COR-L47 (cell line): ENCODE measurements at places on chromosomes 16 and 17.

DNA sequence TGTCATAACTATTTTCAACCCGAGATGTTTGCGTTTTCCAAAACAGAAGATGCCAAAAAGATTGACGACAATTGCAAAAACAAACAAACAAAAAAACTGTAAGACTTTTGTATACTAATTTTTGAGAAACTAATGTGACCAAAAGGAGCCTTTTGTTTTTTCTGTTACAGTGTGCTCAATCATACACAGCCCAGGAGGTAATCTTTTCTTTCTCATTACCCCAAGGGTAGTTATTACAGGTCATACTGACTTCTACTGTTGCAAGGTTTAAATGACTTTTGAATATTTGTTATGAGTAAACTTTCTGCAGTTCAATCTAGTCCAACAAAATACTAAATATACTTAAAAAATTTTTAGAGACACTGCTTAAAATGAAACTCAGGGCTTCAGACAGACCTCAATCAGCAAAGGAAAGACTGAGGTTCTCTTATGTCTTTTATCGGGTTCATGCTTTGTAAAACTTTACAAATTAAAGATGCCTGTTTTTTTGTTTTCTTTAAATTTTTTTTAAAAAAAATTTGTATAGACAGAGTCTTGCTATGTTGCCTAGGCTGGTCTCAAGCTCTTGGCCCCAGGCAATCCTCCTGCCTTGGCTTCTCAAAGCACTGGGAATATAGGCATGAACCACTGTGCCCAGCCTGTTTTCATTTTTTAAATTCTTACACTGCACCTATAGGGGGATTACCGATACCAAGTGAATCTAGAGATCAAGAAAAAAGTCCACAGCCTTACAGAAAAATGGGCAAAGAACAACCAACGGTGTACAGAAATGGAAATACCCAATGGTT, 47.6 kb downstream of the SPOP start:
- no peak for DNase-seq

DNA sequence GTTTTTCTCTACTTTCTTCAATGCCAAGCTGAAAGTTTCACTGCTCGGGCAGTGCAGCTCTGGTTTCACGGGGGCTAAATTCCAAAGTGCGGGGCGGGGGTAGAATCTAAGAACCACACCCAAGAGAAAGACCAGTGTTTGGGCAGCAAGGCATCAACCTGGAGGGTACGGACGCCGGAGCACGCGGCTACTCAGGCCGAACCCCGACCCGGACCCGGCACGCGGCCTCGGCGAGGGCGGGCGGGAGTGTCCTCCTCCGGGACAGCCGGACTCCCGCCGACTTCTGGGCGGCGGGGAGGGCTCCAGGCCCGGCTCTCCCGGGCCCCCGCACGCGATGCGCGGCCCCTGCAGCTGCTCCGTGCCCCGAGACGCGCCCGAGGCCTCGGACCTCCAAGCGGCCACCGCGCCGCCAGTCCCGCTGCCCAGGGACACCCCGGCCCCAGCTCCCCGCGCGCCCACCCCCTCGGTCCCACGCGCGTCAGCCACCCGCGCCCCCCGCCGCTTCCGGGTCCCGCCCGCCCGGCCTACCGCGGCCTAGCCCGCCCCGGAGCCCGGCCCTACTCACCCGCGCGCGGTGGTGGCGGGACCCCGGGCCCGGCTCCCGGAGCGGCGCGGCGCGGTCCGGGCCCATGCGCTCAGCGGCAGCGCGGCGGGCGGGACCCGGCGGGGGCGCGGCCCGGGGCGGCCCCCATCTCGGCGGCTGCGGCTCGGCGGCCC, 561 bp downstream of the AXIN1 start:
- DNase-seq = no peak

- DNase-seq = no peak
Measured at GRCh38 chr16:87968541-87968940, 17.3 kb downstream of the BANP start.

DNA sequence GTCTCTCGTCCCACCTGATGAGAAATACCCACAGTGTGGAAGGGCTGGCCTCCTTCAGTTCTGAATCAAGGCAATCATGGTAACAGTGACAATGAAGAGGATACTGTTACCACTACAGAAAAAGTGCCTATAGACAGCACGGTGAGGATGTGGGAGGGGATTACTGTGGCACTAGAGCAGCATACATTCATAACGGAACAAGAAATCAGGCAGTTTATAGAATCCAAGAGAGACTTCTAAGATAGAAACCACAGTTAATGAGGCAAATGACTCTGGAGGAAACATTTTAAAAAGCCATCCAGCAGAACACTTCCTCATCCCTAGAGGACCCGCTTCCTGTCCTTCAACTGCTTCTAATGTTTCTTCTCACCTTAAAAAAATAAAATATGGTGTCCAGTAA, 2.7 kb downstream of the RUSF1 start:
- DNase-seq = no peak

- no peak for DNase-seq
Measured at GRCh38 chr17:29378500-29378899, 11.7 kb upstream of the TAOK1 start.

DNA sequence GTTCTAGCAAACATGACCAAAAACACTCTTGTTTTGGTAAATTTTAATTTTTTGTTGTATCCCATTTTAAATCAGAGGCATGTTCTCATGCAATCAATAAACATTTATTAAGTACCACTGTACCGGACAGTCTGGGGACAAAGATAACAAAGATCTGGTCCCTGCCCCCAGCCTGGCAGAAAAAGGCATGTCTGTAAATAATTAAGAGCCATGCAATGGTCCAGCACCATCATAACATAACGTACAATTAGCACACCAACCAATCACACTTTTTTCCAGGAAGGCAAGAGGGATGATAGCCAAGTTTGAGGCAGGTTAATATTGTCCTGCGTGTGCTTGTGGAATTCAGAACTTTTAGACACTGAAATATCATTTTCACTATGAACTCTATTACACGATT, 3.5 kb downstream of the KCNJ16 start:
- DNase-seq = no peak

DNA sequence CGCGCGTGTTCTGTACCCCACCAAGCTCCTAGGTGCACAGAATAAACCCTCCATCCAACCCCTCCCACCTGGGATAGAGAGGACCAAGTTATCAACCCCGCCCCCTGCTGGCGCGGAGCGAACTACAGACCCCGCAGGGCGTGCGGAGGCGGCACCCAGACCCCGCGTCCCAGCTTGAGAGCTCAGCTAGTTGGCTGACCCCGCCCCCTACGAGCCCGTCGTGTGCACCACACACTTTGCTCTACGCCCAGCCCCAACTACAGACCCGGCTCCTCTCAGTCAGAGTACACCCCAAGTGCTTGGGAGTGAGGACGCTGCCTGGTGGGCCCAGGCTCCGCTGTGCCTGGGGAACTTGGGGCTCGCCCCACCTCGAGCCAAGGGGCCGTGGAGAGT, 1.5 kb downstream of the GRIN2A start:
- DNase-seq = no peak

DNA sequence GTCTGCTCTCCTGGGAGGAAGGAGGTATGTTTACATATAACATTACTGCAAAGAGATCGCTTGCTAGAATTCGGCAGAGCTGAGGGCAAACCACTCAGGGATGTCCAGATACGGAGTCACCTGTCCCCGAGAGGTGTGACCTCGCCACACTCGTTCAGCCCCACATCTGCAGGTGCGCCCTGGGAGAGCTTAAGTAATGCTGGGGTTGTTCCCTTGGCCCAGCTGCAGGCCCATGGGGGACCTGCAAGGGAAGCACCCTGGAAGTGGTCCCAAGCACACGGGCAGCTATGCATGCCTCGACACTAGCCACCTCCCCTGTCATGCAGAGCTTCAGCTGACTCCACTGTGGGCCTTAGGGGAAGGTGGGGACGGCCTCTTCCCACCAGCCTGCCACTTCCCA, 22.2 kb downstream of the USP22 start:
- DNase-seq = no peak
